ENCODE measurements at places on chromosomes 4 and X. TPM values are rescaled to one million over a fixed set of nuclear protein-coding genes. Genes with fewer than 3 reads are reported as not detected.

Gene ETNPPL
- 0.67 TPM for total RNA-seq

Gene FAM184B
- 0.67 TPM for total RNA-seq

Gene MSX1
- total RNA-seq, result 0.31 TPM

Gene KLHL8
- 7.2 TPM for total RNA-seq

Gene PAK3
- under 0.01 TPM for total RNA-seq

Gene PLP1
- total RNA-seq, result 300 TPM

Gene DMRTC1B
- total RNA-seq, result not detected

Gene CISD2
- total RNA-seq, result 52.0 TPM

Gene CENPE
- total RNA-seq, result 13.1 TPM

Gene SSX2
- total RNA-seq, result not detected

Gene PRSS12
- total RNA-seq, result 5.5 TPM

Gene NAT8L
- total RNA-seq, result 0.67 TPM

Gene RAB39B
- total RNA-seq, result not detected

Gene KIF4A
- 18.7 TPM for total RNA-seq

Gene RS1
- total RNA-seq, result not detected

Gene ZFYVE28
- 13.8 TPM for total RNA-seq

Gene ATP2B3
- not detected for total RNA-seq

Gene KDM5C
- 110 TPM for total RNA-seq

Gene SPANXN2
- not detected for total RNA-seq

Gene GPRASP1
- 1.3 TPM for total RNA-seq

Gene TMEM154
- 1.4 TPM for total RNA-seq

Gene GJB1
- total RNA-seq, result 5.2 TPM

Gene USP38
- 26.9 TPM for total RNA-seq

Gene ADH1C
- not detected for total RNA-seq

Gene AADAT
- total RNA-seq, result 5.2 TPM

Gene DCHS2
- total RNA-seq, result not detected

Gene GUCY1A1
- not detected for total RNA-seq

Gene CT45A2
- not detected for total RNA-seq

Gene DMP1
- not detected for total RNA-seq

Gene ZNF630
- under 0.01 TPM for total RNA-seq

Gene TRPC5OS
- total RNA-seq, result not detected

Gene NDST3
- total RNA-seq, result not detected

Gene DCAF4L1
- total RNA-seq, result 0.46 TPM

Gene WDR17
- total RNA-seq, result 4.7 TPM

Gene RHOXF1
- total RNA-seq, result not detected

Gene FDCSP
- total RNA-seq, result 183 TPM

Gene RIPPLY1
- total RNA-seq, result not detected

Gene CT45A3
- total RNA-seq, result not detected

Gene PWWP3B
- not detected for total RNA-seq

Gene UGT2B11
- not detected for total RNA-seq

Gene IL1RAPL1
- total RNA-seq, result 3.3 TPM

Gene MAP7D3
- total RNA-seq, result 18.9 TPM

Gene ZCCHC18
- under 0.01 TPM for total RNA-seq

Gene MSANTD1
- total RNA-seq, result 1.4 TPM

Gene ZNF157
- under 0.01 TPM for total RNA-seq

Gene F9
- not detected for total RNA-seq

Gene SERTM2
- total RNA-seq, result 0.36 TPM
